CD4-positive, alpha-beta T cell treated with Interleukin-4 for 1 hour (primary cell): ENCODE measurements at places on chromosomes 13 and 19.

GRCh38 chr13:101331731-101332130 lies 84.6 kb downstream of the NALCN start:
- DNase-seq, result no peak

- no peak for DNase-seq
Measured at GRCh38 chr19:47430041-47430802, 10.9 kb upstream of the MEIS3 start.

GRCh38 chr13:77213644-77214043 lies 113.2 kb downstream of the MYCBP2 start:
- DNase-seq, result no peak

DNA sequence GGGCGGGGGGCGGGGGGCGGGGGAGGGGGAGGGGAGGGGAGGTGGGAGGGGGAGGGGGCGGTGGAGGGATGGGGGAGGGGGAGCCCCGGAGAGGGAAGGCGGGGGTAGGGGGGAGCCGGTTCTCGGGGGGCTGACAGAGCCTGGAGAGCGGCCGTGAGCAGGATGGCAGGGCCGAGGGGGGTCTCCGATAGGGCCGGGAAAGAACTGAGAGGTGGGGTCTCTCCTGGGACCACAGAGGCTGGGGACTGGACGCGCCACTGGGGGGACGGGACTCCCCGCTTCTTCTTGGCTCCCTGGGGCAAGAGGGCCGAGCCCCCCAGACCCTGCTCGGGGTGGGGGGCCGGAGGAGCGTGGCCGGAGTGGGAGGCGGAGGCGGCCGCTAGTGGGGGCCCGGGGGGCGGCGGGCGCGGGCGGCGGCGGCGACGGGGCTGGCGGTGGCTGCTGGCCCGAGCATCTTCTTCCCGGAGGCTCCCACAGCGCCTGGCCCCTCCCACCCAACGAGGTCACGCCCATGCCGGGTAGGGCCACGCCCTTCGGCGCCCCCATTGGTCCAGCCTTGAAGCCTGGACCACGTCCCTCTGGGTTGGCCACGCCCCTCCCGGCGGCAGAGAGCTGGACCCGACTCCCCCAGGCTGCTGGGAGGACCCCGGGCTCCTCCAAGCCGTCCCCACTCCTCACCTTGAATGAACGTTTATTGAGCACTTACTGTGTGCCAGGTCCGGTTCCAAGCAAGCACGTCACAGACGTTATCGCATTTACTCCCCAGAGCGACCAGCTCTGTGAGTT lies at the start of gene NOVA2:
TSS of gene NOVA2 (minus strand) at position 313 of the 786 bp plus-strand sequence. CDS start 514 bp downstream, outside the sequence.
- DNase-seq, result peak; percentile 17

GRCh38 chr13:98297051-98297450 lies 120.0 kb upstream of the RNF113B start:
- DNase-seq, result no peak

DNA sequence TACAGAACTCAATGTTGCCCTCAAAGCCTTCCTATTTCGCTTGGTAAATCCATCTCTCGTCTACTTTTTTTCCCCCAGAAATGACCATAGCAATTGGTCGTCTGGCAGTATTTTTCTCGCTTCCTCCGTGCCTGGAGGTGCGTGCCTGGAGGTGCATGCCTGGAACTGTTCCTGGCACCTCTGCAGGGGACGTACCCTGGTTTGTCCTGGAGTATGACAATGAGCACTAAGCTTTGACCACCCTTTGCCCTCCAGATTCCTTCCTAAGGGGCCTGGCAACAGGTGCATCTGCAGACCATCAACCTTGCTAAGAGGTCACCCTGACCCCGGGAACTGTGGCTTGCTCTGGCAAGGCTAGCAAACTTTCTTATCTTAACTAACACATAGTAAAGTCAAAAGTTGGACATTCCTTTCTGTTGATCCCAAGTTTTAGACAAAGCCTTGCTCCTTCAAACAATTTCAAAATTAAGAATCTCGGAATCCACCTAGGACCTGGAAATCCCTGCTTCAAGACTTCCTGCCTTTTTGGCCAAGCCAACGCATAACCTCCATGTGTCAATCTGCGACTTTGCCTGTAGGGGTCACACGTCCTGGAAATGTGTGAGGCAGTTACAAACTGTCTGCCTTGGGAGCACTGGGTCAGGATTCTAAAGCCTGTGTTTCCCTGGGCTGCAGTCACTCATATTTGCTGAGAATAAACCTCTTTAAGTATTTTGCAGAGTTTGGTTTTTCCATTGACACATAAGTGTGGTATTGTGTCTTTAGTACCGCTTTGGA lies 28.8 kb upstream of the TUBGCP3 start:
- no peak for DNase-seq

DNA sequence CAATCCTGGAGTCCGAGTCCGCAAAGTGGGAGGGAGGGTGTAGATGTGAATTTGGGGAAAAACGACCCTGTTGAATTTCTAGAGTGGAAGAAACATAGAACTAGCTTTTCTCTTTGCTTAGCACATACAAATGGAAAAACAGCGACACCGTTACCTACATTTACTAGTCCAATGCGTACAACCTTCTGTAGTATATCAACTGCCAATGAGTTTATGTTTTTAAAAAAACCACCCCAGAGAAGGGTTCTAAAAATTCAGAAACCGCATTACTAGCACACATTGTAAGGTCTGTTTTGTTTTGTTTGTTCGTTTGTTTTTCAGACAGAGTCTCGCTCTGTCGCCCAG lies 332 bp upstream of the SUPT20H start:
- DNase-seq, result no peak

GRCh38 chr13:24280720-24281119 lies 28.7 kb upstream of the C1QTNF9 start:
- DNase-seq, result no peak

DNA sequence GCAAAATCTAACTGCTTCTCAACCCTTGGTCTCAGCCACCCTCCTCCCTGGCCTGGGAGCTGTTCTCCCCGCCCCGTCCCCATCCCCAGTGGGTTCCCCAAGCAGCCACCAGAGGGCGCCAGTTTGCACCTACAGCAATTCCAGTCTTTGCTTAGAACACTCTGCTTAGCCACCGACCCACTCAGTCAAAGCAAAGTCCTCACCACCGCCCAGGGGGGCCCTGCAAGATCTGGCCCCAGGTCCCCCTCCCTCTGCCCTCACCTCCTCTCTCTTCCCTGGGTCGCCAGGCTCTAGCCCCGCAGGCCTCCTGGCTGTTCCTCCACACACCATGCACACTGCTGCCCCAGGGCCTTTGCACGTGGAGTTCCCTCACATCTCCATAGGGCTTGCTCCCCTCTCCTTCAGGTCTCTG lies 12.4 kb downstream of the TMEM143 start:
- peak; percentile 76 for DNase-seq

DNA sequence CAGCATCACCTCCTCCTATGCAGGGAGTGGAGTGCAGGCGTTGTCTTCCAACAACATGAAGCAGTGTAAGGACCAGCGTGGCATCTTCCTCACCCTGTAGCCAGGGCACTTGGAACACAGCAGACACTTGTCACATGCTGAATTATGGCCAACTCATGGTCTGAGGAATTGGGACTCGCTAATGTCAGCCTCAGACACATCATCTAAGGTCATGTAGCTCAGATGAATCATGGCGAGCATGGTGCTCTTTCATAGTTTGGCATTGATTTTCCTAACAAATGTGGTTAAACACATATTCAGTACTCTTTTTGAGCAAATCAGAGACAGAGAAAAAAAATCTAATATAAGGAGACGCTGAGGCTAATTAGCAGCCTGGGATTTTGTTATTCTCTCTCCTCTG lies 99.6 kb upstream of the SGCG start:
- DNase-seq, result no peak

DNA sequence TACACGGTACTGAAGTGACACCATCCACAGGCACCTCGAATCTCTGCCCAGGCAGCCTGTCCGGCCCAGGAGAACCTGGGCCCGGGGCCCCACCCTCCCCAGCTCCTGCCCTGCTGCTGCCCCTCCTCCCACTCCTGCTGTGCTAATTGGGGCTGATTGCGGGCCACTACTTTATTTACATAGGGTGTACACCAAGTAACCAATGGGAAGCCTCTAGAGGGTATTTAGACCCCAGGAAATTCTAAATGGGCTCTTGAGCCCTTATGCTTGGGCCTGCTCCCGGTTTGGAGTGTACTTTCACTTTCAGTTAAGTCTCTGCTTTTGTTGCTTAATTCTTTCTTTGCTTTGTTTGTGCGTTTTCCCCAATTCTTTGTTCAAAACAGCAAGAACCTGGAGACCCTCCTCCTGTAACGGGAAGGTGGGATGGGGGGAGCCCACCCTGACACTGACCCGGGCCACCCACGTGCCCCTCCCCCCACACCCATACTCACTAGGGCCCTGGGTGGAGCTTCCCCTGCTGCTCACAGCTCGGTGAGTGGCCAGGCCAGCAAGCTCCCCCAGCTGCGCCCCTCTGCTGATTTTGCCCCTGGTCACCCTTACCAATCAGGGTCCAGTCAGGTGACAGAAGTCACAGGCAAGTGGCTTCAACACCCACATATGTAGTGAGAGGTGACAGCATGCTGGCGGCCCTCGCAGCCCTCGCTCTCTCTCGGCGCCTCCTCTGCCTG lies 9.4 kb downstream of the SCGB2B2 start:
- no peak for DNase-seq

GRCh38 chr19:6015841-6016545 lies 38.1 kb upstream of the RANBP3 start:
- DNase-seq, result no peak

- no peak for DNase-seq
Measured at GRCh38 chr19:7470540-7471305, 18.1 kb downstream of the PEX11G start.

DNA sequence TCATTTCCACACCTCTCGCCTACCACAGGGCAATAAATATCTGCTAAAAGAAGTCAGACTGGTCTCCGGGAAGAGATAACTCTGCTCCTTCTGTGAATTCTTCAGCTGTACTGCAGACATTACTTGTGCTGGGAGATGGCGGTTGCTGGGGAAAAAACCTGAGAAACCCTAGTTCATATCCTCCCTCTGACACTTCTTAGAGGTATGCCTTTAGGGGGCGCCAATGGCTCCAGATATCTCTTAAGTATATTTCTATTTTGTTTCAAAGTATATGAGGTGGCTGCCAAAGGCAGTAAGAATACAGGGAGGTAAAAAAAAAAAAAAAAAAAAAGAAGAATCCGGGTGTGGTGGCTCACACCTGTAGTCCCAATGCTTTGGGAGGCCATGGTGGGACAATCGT lies 175.2 kb downstream of the PAN3 start:
- no peak for DNase-seq
